ENCODE measurements at places on chromosomes 5 and 9.
A peak's percentile ranks its signal among the peaks of the same experiment; 100 is the strongest.

- no peak for DNase-seq
Observed at GRCh38 chr9:80012557-80013330, 441.0 kb downstream of the TLE4 start.

DNA sequence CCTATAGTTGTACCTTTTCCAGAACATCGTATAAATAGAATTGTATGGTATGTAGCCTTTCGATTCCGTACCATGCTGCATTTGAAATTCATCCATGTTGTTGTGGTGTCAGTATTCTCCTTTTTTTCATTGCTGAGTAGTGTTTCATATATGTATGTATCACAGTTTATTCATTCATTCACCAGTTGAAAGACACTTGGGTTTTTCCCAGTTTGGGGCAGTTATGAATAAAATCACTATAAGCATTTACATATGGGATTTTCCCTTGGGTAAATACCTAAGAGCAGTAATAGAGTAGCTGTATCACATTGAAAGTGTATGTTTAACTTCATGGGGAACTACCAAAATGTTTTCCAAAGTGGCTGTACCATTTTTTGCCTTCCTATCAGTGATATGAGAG lies 16.1 kb upstream of the FKTN start:
- DNase-seq = no peak

GRCh38 chr5:26791433-26791832 lies 247.0 kb downstream of the CDH9 start:
- DNase-seq = no peak

DNA sequence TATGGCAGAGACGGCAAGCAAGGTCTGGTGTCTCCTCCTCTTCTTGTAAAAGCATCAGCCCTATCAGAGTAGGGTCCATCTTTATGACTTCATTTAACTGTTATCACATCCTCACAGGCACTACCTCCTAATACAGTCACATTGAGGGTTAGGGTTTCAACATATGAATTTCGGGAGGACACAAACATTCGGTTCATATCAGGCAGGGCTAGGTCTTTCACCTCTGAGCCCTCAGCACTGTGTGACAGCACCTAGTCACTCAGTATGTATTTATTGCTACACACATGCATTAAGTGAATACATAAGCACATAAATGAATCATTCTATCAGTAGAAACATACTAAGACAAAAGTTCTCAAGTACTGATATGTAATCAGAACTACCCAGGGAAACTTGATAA lies 9.4 kb upstream of the BTF3 start:
- DNase-seq = no peak

DNA sequence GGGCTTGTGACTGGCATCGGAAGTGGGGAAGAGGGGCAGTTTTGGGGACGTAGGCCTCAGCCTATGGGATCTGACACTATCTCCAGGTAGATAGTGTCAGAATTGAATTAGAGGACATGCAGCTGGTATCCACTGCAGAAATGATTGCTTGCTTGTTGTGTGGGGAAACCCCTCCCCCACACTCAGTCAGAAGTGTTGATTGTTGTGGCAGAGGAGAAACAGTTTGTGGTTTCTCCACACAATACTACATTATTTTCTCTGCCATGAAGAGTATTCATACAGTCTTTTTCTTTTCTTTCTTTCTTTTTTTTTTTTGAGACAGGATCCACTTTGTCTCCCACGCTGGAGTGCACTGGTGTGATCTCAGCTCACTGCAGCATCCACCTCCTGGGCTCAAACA lies 113.9 kb downstream of the ARRDC3 start:
- DNase-seq = peak; percentile 52

- DNase-seq = no peak
Observed at GRCh38 chr5:6459896-6460295, 11.2 kb downstream of the UBE2QL1 start.

- no peak for DNase-seq
Observed at GRCh38 chr5:133086366-133086875, 34.6 kb downstream of the HSPA4 start.

- DNase-seq = peak; percentile 73
Observed at GRCh38 chr5:179793468-179794139, at the start of gene LTC4S. Gene LTC4S, plus strand, starts transcription at chr5:179793986. Its CDS starts 95 bp downstream, at chr5:179794081.

All from CD4-positive, alpha-beta T cell treated with Interleukin-6 for 4 hours (primary cell).